Stimulated activated CD4-positive, alpha-beta T cell treated with anti-CD3 and anti-CD28 coated beads, Interleukin-15, amount 100 ng/mL, for 24 hours (primary cell): ENCODE measurements at places on chromosomes 5 and 9.

DNA sequence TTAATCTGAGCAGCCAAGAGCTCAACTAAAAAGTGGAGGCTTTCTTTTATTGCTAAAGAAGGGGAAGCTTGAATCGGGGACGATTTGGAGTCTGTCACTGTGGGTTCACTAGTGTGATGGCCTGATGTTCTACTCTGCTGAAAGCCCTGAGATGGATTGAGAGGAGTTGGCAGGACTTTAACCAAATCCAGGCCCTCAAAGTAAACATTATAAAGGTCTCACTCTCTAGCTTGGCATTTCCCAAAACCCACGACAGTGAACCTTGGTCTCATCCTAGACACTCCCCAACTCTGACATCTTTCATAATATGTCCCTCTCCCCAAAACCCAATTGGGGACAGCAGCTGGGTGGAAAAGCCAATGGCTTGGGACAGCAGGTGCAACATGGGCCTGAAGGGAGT, 32.7 kb downstream of the TMOD1 start:
- DNase-seq, result no peak

- no peak for DNase-seq
These were observed 18.7 kb upstream of the CARNMT1 start for GRCh38 chr9:75046725-75047345.

- DNase-seq, result no peak
These were observed 3.3 kb upstream of the RNF44 start for GRCh38 chr5:176540476-176540899.

GRCh38 chr9:114549697-114550330, 37.8 kb upstream of the ATP6V1G1 start:
- DNase-seq, result no peak

GRCh38 chr9:127463382-127463781, 12.1 kb downstream of the LRSAM1 start:
- DNase-seq, result no peak

DNA sequence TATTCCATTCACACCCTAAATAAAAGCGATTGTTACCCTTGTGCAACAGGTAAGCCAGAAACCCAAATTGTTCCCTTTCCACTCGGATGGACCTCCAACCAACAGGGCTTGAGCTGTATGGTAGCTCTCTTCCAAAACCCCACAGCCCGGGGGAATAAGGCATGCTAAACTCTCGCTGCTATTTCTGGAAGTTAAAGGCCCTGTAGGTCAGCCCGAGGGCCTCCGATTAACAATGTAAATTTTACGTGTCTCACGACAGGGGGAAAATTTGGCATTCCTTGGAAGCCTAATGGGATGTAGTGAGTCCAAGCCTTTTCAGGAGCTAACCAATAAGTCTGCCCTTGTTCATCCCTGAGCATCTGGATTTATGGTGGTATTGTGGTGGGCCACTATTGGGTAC, 26.0 kb downstream of the CNOT8 start:
- DNase-seq, result no peak

DNA sequence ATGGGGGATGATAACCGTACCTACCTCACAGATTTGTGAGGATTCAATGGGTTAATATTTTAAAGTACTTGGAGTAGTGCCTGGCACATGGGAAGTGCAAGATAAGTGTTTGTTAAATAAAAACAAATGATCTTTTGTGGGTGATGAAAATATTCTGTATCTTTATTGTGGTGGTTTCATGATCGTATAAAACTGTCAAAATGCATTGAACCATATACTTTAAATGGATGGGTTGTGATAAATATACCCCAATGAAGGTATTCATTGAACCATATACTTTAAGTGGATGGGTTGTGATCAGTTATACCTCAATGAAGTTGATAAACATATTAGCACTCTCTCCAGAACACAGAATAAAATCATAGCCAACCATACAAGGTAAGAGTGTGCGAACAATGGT, 234.5 kb downstream of the CRB2 start:
- no peak for DNase-seq

DNA sequence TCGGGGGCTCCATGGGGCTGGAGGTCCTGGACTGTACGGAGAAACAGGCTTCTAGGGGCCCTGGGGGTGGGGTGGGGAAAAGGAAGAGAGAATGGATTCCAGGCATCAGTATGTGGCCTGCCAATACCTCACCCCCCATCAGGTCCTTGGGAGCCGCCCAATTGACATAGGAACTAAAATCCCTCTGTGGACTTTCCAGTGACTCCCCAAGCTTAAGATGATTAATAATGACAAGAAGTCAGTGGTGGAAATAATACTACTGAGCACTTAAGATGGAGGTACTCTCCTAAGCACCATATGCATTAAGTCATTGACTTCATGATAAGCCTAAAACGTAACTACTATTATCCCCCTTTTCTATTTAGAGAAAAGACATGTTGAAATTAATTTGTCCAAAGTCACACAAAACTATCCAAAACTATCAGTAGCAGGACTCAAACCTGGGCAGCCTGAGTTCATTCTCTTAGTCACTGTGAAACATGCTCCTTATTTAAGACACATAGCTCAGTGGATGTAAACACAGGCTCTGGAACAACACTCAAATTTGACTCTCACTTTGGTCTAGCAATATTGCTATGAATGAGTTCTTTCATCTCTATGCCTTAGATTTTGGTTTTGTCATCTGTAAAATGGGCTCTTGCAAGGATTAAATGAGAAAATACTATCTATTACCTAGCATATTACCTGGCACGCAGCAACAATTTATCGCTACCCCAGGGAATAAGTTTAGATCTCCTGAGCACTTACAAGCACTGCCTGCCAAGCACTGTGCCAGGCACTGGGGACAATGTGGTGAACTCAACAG, 9.5 kb downstream of the SPRY4 start:
- DNase-seq, result no peak

DNA sequence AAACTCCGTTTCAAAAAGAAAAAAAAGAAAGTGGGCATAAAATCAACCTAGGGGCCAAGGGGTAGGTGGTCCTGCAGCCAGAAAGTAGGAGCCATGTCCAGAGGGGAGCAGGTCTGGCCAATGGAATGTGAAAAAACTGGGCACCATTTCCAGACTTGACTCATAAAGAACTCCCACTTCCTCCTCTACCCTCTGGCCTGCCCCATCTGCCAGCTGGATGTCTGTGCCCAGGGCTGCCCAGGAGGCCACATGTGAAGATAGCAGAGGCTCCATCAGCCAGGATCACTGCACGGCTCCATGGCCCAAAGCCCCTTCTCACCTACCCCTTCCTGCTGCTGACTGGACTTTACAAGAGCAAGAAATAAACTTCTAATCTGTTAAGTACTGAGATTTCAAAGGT, 42.1 kb upstream of the EEIG1 start:
- DNase-seq, result no peak

DNA sequence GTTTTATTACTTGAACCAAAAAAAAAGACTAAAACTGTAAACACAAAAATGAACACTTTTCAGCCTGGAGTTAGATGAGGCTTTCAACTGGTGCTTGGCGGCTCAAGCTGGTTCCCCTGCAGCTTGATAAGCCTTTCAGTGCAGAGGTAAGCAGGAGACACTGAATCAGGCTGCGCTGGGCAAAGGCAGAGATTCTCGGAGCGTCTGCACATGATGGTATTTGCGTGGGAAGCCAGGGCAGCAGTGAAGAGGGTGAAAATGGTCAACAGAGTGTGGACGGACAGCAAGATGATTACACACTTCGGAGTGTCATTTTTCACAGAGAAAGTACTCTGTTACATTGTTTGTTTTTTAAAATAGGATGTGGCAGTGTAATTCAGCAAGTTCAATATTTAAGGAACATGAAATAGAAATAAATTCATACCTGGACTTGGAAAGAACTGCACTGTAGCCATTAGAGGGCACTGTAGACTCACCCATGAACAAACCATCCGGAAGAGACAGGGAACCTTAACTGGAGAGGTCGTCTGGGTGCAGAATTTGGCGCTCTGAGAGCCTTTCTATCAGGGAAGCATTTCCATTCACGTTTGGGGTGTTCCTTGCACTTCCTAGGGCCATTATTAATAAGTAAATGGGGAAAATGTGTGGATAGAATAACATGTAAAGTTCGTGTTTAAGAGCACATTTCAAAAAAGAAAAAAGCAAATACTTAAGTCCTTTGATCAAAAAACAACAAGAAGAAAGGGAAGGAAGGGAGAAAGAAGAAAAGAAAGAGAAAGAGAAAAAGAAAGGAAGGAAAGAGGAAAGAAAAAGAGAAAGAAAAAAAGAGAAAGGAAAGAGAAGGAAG, 69.8 kb downstream of the ICE1 start:
- DNase-seq, result peak; percentile 32

- no peak for DNase-seq
These were observed 153.0 kb upstream of the SMC2 start for GRCh38 chr9:103941104-103941503.

DNA sequence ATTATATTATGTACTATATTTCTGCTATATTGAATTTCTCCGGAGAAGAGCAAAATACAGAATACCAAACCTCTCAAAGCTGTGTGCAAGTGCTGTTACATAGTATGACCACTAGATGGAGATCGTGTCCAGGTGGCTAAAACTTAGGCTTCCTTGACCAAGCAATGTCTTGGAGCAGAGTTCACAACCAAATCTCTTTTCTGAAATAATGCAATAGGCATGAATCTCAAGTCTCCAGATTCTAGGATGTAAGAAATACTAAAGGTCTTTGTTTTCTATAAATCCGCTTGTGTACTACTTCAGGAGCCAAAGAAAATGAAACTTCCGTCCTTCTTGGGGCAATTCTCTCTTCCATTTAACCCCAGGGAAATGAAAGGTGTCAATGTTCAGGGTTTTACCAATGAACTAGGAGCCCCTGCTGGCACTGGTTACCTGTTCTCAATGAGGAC, 181.5 kb upstream of the RAI14 start:
- no peak for DNase-seq

- DNase-seq, result no peak
These were observed 138.0 kb upstream of the KCNN2 start for GRCh38 chr5:114223866-114224265.

DNA sequence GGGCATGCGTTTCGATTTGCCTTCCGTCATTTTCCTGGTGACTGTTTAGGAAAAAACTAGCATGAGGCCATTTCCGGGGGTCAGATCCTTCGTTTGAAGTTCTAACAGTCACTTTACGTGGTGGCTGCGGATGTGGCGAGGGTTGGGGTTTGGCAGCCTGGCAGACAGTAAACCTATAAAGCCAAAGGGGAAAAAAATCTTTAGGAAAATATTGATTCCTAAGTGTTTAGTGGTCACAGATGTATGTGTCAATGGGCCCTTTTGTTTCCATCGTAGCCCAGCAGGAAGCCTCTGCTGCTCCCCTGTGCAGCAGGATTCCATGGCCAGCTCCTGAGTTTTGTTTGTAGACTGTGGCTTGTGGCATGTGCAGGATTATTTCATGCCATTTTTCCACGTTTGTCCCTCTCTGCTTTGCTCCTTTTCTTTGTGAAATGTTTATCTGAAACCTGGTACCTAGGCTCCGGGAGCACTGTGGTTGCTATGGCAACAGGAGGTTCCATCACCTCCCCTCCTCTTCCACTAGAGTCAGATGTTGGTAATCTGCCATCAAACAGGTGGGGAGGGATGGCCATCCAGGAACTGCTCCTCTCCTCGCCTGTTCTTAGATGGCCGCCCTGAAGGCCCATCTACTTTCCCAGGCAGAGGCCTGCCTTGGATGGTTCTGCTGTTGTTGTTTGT, 202.3 kb downstream of the AOPEP start:
- DNase-seq, result no peak

DNA sequence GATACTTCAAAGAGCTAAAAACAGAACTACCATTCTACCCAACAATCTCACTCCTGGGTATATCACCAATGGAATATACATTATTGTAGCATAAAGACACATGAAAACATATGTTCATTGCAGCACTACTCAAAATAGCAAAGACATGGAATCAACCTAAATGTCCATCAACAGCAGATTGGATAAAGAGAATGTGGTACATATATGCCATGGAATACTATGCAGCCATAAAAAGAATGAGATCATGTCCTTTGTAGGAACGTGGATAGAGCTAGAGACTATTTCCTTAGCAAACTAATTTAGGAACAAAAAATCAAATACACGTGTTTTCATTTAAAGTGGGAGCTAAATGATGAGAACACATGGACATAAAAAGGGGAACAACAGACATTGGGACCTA, 247.9 kb upstream of the VLDLR start:
- no peak for DNase-seq

- DNase-seq, result no peak
These were observed 151.3 kb upstream of the TLX3 start for GRCh38 chr5:171157775-171158174.

DNA sequence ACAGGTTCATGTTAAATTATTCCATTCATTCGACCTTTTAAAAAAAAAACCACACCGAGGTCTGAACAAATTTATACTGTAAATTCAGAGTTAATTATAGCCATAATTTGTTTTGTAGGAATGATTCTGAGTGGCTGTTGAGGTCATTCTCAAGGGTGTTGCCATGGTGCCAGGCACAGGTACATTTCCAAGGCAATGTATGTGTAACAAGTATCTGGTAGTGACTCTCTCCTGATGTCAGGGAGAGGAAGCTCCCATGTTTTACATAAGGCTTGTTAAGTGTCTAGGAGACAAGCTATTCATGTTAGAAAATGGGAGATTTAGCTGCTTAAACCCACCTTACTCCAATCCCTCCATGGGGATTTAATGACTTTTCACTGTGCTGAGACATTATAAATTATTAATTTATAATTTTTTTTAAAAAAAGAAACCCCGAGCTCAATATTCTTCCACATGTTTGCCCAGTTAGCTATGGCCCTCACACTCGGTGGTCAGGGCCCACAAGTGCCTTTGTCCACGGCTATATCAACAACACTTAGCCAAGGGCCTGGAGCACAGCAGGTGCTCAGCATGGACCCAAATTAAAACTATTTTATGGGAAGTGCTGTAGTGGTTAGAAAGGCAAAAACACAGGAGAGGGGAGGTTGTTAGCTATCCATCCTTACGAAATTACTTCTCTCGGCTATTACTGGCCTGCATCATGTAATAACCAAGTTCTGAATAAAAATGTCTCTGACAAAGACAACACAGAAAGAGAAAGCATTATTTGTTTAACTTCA, 154.6 kb upstream of the GNA14 start:
- DNase-seq, result no peak

DNA sequence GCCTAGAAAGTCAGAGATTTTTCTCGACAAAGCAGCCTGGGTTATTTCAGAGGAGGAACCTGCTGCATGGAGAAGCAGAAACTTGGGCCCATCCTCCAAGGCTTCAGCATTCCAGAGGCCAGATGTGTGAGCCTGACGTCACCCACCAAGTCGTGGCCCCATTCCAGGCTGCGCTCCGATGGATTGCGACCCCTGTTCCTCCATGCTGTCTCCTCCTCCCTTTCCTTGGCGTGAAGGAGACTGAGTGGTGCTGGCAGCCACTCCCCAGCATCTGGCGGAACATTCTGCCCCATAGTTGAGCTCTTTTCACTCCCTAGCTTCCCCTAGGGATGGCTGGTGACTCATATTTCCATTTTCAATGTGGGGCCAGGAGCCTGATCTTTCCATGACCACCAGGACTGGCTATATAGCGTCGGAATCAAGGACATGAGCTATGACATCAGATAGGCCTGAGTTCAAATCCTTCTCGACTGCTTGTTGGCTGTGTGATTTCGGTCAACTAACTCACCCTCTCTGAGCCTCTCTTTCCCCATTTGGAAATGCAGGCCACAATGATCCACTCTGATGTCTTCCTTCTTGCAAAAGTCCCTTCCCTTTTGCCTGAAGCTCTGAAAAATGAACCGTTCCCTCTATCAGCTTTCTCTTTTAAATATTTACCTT, 24.5 kb upstream of the DUSP1 start:
- no peak for DNase-seq

GRCh38 chr9:84811751-84812074, 142.2 kb downstream of the NTRK2 start:
- no peak for DNase-seq
